ENCODE measurements at places on chromosomes 1 and 21.

DNA sequence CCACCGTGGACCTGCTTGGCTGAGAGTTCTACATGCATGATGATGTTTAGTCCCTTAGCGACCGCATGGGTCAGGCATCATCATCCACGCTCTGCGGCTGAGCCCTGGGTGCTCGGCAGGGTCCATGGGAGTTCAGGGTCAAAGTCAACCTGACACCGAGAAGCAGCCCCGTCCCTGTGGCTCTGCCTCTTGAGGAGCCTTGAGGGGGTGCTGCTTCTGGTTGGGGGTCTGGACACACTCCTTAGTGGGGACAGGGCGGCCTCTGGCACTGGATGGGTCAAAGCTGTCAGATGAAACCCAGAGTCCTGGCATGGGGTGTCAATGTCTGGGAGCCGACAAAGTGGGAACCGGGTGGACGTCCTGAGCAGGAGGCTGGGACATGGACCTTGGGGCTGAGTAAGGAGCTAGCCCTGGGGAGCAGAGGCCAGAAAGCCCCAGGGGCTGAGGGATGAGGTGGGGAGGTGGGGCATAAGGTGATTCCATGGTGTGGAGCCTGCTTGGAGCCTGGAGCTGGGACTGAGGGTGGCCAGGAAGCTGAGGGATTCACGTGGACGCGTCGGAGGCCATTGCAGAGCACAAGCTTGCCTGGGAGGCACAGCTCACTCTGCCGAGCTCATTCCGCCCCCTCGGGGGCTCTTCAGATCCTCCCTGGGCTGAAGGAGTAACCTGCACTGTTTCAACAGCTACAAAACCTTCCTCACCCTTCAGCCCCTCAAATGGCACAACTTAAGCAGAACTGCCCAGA lies 53.9 kb downstream of the UMODL1 start:
- DNase-seq: no peak

DNA sequence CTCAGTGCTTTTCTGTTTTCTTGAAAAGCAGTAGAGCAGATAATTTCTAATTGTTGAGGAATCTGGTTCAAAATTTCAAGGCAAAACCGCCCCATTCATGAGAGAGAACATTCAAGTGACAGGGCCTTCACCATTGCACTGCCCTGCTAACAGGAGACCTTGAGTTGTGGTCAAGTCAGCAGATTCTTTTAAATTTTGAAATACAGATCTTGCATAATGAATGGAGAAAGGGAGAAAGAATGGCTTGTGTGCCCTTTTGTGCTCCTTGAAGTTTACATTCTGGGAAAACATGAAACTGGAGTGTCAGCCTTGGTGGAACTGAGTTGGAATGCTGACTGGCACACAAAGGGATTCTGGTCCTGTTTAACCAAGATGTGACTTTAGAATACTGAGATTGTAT lies 164.5 kb upstream of the UBE2U start:
- DNase-seq: no peak

GRCh38 chr1:175118375-175119367 lies 51.0 kb downstream of the TNN start:
- no peak for DNase-seq

DNA sequence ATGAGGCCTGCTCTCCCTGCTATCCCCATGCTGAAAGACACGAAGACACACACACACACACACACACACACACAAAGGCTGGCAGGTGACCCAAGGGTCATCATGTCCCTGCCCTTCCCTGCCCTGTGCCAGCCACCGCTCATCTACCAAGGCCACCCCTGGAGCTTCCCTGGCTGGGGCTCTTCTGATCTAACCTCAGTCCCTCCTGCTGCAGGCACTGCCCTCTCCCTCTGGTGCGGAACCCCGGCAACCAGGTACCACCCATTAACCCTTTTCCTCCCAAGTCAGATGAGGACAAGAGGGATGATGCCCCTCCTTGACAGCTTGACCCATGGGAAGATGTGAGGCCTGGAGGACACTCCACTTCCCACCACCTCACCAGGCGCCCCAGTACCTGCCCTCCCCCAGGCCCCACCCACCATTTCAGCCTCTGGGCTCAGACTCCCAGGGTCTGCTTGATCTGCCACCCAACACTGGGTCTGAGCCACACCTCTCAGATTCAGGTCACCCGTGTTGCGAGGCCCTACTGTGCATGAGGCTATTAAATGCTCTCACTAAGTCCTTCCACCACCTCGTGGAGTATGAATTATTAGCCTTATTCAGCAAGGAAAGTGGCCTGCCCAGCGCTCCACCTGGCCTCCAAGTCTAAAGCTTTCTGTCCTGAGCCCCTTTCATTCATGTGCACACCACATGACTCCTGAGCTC lies 2.5 kb downstream of the SDC3 start:
- no peak for DNase-seq

GRCh38 chr1:28295936-28296335 lies 32.9 kb upstream of the MED18 start:
- DNase-seq: no peak
